Stimulated activated CD8-positive, alpha-beta memory T cell treated with anti-CD3 and anti-CD28 coated beads, Interleukin-7, amount 100 ng/mL, for 4 hours (primary cell): ENCODE measurements at places on chromosomes 3 and 15.

- DNase-seq: no peak
Measured at GRCh38 chr3:27171113-27171512, 198.1 kb downstream of the NEK10 start.

- no peak for DNase-seq
Measured at GRCh38 chr15:79002581-79002980, 57.7 kb upstream of the CTSH start.

- no peak for DNase-seq
Measured at GRCh38 chr3:62003835-62004234, 369.5 kb downstream of the FEZF2 start.

- DNase-seq: no peak
Measured at GRCh38 chr3:56997675-56998074, 62.8 kb upstream of the SPATA12 start.

DNA sequence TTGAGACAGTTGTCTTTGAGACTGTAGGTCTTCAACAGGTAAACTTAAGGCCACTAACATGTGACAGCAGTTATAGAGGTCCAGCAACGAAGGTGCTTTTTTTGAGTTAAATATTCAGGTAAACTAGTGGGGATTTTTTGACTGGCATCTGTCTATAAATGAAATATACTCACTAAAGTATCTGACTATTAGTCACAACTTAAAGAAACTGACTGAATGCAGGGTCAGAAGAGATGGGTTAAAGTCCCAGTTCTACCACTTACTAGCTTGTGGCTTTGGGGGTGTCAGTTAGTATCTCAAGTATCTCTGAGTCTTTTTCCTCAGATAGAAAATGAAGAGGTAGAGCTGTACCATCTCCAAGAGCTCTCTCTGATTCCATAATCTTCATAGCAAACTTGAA is 18.0 kb downstream of the MIX23 start:
- DNase-seq: no peak

DNA sequence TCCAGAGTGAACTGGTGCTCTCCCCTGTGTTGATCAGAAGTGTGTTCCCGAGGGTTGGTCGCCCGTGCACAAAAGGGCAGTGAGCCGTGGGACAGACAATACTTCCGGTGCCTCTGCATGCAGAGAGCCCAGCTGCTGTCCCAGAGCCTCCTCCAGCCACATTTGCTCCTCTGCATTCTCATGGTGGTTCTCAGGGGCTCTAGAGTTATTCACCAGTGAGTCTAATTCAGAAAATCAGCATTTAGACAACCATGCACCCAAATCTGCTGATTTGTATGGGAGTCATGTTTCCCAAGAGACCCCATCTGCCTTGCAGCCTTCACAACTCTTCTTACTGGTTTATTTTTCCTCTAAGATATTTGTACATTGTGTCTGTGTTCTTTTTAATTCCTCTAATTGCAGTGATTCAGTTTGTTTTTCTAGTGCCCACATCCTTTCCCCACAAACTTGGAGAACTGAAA is 107.0 kb upstream of the SPRED1 start:
- DNase-seq: no peak

DNA sequence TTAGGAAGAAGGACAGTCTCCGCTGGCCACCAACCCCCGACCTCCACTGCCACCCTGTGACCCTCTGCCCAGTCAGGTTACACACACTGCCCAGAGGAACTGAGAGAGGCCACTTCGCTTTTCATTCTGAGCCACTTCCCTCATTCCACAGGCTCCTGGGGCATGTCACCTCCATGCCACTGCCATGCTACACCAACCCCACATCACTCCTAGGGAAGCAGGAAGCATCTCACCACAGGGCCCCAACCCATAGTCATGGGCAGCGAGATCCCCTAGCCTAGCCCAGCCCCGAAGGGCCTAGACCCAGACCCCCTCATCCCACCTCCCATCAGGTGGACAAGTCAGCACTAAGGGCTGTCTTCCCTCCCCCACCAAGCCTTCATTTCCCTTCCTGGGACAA is 1.4 kb downstream of the PLCB2 start:
- no peak for DNase-seq

DNA sequence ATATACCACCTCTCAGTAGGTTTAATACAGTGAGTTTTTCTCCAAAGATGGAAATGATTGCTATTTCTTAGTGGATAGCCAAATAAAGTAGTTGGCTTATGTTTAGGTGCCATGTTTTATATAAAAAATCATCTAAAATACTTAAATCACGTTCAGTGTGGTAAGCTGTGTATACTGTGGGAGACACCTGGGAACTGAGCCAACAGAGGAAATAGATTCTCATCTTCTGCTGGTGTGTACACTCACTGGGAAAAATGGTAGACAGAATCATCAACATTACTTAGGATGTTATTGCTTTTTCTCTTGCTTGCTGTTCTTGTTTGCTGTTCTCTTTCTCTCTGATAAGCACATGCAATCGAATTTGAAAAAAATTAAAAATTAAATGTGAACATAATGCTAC is 112.6 kb upstream of the MB21D2 start:
- no peak for DNase-seq

- no peak for DNase-seq
Measured at GRCh38 chr15:50993598-50993997, 85.1 kb downstream of the AP4E1 start.

- no peak for DNase-seq
Measured at GRCh38 chr3:156418428-156418827, 136.5 kb downstream of the SSR3 start.
